ENCODE measurements at places on chromosomes 3 and 15. TPM values are rescaled to one million over a fixed set of nuclear protein-coding genes. Genes with fewer than 3 reads are reported as not detected.

DNA sequence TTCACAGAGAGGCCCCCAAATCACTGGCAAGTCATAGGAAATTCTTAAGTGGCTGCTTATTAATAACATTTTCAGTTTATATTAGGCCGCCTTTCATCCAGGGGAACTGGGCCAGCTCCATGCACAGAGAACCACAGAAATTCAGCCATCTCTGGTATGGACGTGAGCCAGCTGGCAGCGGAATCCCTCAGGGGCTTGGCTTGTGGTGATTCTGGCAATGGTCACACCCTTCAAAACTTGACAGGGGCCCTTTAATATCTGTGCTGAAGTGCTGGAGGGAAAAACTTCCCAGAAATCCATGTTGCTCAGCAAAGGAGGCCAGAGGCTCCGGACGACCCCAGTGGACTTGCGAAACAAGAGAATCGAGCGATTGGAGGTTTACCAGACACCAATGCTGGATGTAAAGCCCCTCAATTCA, 11.3 kb downstream of the PRICKLE2 start:
- H3K36me3 ChIP-seq, result no peaks in the 10 kb centered on the region
- no peak overlapping the region for H3K4me3 ChIP-seq
- H3K27me3 ChIP-seq, result peaks cover under 1% of the 10 kb centered on the region

CHRD gene
- total RNA-seq, result 1.9 TPM

DNA sequence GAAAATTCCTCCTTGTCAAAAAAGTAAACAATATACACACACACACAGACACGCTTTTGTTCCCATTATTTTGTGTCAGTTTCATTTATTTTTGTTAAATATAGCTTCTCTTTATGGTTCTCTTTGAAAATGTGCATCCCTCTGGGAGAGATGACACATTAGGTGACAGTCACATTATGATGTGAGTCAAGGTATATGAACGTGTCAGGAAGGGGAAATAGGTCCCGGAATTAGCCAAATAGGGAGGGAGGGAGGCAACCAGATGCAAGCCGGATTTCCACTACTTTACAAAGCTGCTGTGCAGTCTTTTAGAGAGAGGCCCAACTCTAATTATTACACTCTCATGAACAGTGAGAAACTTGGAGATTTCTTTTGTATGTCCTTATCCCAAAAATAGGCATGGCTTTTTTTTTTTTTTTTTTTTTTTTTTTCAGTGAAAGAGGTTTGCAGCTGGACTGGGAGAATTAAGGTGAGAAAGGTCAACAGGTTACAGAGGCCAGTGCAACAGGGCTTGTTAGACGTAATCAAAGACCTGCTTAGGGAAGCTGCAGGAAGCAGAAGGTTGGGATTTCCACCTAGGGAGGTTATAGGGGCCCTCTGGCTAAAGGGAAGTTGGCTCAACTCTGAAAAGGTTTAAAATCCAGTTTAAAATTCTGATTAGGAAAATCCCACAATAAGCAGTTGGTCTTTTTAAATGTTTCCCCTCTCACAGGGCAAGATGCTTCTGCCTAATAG, 240.5 kb upstream of the UBE2E1 start:
- H3K4me1 ChIP-seq, result no peaks in the 10 kb centered on the region
- H3K4me3 ChIP-seq, result no peak overlapping the region
- no peaks in the 10 kb centered on the region for H3K27me3 ChIP-seq
- no peaks in the 10 kb centered on the region for H3K36me3 ChIP-seq

GRCh38 chr15:44676676-44677075, 13.2 kb upstream of the SPG11 start:
- no peak overlapping the region for H3K4me3 ChIP-seq
- H3K36me3 ChIP-seq, result no peaks in the 10 kb centered on the region
- no peak overlapping the region for H3K27ac ChIP-seq

- no peak for DNase-seq
- H3K27me3 ChIP-seq, result no peaks in the 10 kb centered on the region
- H3K27ac ChIP-seq, result no peak overlapping the region
- H3K36me3 ChIP-seq, result peaks cover 28% of the 10 kb centered on the region
- no peak overlapping the region for H3K4me3 ChIP-seq
Observed at GRCh38 chr3:37571269-37571668, 290.4 kb upstream of the CTDSPL start.

TMEM62 gene
- 6.2 TPM for total RNA-seq

DNA sequence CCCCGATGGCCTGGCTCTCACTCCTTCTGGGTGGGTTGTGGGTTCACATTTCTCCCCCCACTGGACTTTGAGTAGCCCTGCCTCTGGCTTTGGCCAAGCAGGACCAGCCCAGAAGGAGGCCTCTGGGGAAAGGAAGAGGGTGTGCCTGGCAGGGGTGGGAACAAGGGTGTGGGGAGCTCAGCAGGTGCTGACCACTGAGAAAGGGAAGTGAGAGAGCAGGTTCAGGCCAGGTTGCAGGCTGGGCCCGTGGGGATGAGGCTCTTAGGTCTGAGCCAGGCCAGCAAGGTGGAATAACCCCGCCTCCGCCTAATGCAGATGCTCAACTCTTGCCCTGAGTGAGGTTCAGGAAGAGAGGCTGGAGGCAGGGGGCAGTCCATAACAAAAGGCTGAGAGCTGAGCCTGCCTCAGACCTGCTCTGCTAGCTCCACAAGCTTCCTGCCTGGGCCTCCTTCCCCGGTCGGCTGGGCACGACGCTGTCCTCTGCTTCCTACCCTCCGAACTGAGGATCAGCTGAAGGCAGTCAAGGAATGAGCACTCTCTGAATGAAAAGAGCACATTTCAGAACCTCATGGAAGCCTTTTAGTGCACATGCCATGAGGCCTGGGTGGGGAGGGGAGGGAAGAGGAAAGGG, 82.7 kb downstream of the TLE3 start:
- H3K36me3 ChIP-seq, result no peaks in the 10 kb centered on the region
- no peaks in the 10 kb centered on the region for H3K4me1 ChIP-seq
- no peaks in the 10 kb centered on the region for H3K27me3 ChIP-seq
- H3K4me3 ChIP-seq, result peak overlapping the region; percentile 48
- peak; percentile 94 for DNase-seq

DNA sequence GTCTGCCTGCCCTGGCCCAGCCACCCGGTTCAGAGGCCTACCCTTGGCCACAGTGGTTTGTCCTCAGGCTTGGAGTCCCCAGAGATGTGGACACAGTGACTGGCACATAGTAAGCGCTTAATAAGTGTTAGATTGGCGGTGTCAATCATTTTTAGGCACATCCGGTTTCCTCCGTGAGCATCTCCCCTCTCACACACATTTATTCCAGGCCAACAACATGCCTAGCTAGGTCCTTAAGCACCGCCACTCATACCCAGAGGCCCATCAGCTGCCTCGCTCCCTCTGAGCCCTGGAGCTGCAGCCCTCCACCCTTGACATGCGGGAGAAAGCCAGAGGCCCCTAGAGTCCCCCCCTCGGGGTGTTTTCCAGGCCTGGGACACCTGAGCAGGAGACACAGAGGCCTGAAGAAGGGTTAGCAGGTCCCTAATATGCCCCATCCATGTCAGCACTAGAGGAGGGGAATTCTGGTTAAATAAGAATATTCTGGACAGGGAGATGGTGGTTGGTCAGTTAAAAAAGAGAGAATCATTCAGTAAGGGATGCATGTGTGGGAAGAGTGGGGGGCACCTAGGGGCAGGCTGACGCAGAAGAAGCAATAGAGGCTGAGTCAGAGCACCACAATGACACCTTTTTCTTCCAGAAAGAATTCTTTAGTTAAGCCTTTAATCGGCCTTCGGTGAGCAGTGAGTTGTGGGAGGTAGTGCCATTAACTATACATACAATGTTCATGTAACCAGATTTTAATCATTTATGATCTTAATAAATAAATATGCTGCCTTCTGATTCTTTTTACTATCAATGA, 22.3 kb downstream of the NR2F2 start:
- no peak overlapping the region for H3K27ac ChIP-seq
- H3K36me3 ChIP-seq, result no peaks in the 10 kb centered on the region
- peak overlapping the region; percentile 75 for H3K4me3 ChIP-seq

LTK gene
- 0.31 TPM for total RNA-seq

GRCh38 chr3:169662843-169663160, 710 bp downstream of the MECOM start:
- H3K4me1 ChIP-seq, result peaks cover 7% of the 10 kb centered on the region
- H3K27me3 ChIP-seq, result peaks cover 64% of the 10 kb centered on the region
- no peak for DNase-seq
- H3K4me3 ChIP-seq, result peak overlapping the region; percentile 90

- H3K4me1 ChIP-seq, result no peaks in the 10 kb centered on the region
- no peak for DNase-seq
- H3K27me3 ChIP-seq, result no peaks in the 10 kb centered on the region
- no peak overlapping the region for H3K27ac ChIP-seq
Observed at GRCh38 chr15:49904296-49904695, 214.7 kb downstream of the ATP8B4 start.

SPINK8 gene
- not detected for total RNA-seq

DNA sequence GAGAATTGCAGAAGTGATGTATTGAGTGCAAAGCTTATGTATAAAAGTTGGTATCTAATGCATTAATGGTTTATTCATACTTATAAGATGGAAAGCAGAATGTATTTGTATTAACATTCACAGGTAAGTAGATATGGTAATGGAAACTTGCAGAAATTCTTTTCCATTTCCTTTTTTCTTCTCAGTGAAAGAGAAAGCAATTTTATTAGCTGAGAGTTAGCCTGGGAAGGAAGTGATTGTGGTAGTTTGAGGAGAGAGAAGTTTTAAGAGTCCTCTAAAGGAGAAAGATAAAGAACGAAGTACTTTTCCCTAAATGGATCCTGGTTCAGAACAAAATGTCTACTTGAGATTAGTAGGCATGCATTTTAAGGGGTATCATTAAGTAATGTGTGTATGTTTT, 60.1 kb upstream of the OSTN start:
- no peak overlapping the region for H3K4me3 ChIP-seq
- H3K27me3 ChIP-seq, result no peaks in the 10 kb centered on the region
- no peaks in the 10 kb centered on the region for H3K36me3 ChIP-seq
- no peak overlapping the region for H3K27ac ChIP-seq
- no peak for DNase-seq

- no peak overlapping the region for H3K4me3 ChIP-seq
- no peaks in the 10 kb centered on the region for H3K36me3 ChIP-seq
- no peak for DNase-seq
- H3K27me3 ChIP-seq, result no peaks in the 10 kb centered on the region
- no peak overlapping the region for H3K27ac ChIP-seq
Observed at GRCh38 chr3:60948488-60948887, 302.8 kb downstream of the FHIT start.

DNA sequence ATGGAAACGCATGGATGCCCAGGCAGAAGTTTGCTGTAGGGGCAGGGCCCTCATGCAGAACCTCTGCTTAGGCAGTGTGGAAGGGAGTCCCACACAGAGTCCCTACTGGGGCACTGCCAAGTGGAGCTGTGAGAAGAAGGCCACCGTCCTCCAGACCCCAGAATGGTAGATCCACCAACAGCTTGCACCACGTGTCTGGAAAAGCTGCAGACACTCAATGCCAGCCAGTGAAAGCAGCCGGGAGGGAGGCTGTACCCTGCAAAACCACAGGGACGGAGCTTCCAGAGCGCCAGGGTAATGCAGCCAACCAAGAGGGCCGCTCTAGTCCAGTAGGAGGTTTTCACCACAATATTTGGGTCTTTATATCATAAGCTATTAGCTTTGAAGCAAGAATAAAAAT, 97.1 kb upstream of the IQSEC1 start:
- H3K27me3 ChIP-seq, result no peaks in the 10 kb centered on the region
- no peak for DNase-seq
- no peak overlapping the region for H3K4me3 ChIP-seq
- H3K27ac ChIP-seq, result no peak overlapping the region
- peaks cover 13% of the 10 kb centered on the region for H3K36me3 ChIP-seq

- no peak overlapping the region for H3K4me3 ChIP-seq
- no peak overlapping the region for H3K27ac ChIP-seq
- no peaks in the 10 kb centered on the region for H3K27me3 ChIP-seq
- no peaks in the 10 kb centered on the region for H3K4me1 ChIP-seq
Observed at GRCh38 chr3:39917065-39917773, 107.8 kb downstream of the MYRIP start.

- H3K27ac ChIP-seq, result no peak overlapping the region
- H3K27me3 ChIP-seq, result no peaks in the 10 kb centered on the region
- no peaks in the 10 kb centered on the region for H3K36me3 ChIP-seq
- no peak overlapping the region for H3K4me3 ChIP-seq
Observed at GRCh38 chr15:91625506-91625905, 228.0 kb upstream of the SLCO3A1 start.

DNA sequence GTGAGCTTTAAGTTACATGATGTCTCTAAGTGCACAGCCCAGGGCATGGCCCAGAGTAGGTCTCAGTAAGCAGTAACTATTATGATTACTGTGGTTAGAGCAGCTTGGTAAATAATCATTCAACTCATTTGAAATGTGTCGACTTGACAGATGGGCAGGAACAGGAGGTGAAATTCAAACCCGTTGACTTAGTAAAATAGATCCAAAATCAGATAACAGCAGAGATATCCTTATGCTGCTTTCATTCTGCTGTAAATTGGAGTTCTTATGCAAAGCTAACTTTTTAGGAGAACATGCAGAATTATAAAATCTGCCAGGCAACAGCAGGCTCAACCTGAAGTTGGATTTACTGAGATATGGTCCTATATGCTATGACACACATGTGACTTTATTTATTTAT, 118.7 kb upstream of the KLHL25 start:
- H3K4me1 ChIP-seq, result no peaks in the 10 kb centered on the region
- no peak for DNase-seq
- H3K27ac ChIP-seq, result no peak overlapping the region
- H3K27me3 ChIP-seq, result no peaks in the 10 kb centered on the region
- H3K4me3 ChIP-seq, result no peak overlapping the region

- H3K36me3 ChIP-seq, result no peaks in the 10 kb centered on the region
- no peak overlapping the region for H3K4me3 ChIP-seq
- H3K27ac ChIP-seq, result no peak overlapping the region
- H3K4me1 ChIP-seq, result no peaks in the 10 kb centered on the region
- H3K27me3 ChIP-seq, result no peaks in the 10 kb centered on the region
- peak; percentile 69 for DNase-seq
Observed at GRCh38 chr3:137121704-137122314, 164.0 kb downstream of the IL20RB start.

ADAMTSL3 gene
- 0.77 TPM for total RNA-seq

DNA sequence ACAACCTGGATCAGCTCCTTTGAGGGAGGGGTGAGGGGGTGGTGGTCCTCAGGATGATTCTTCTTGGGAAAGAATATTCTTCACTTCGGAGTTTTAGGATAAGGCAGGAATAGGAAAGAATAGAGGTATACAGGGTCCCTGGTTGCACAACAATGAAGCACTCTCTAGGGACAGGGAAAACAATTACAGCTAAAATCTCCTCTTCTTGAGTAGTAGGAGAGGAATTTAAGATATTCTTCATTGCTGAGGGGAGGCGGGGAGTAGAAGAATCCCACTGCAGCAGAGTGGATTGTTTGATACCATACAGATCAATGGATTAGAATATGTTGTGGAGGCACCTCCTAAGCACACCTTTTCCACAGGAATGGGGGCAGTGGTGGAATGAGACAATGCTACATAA, 20.5 kb downstream of the SLC9C1 start:
- no peaks in the 10 kb centered on the region for H3K36me3 ChIP-seq
- DNase-seq, result no peak
- H3K27me3 ChIP-seq, result no peaks in the 10 kb centered on the region
- H3K4me1 ChIP-seq, result peaks cover 2% of the 10 kb centered on the region

- no peaks in the 10 kb centered on the region for H3K27me3 ChIP-seq
- H3K36me3 ChIP-seq, result peaks cover 4% of the 10 kb centered on the region
- H3K4me3 ChIP-seq, result no peak overlapping the region
- no peak overlapping the region for H3K27ac ChIP-seq
Observed at GRCh38 chr3:76700323-76700722, 339.6 kb upstream of the ROBO2 start.

RPL39L gene
- total RNA-seq, result 70.8 TPM

GPR176 gene
- 132 TPM for total RNA-seq

LRRC31 gene
- total RNA-seq, result not detected

GRCh38 chr15:97096303-97096835, 765.9 kb downstream of the NR2F2 start:
- no peaks in the 10 kb centered on the region for H3K27me3 ChIP-seq
- H3K27ac ChIP-seq, result no peak overlapping the region
- no peaks in the 10 kb centered on the region for H3K4me1 ChIP-seq
- no peaks in the 10 kb centered on the region for H3K36me3 ChIP-seq

LRRC34 gene
- 5.1 TPM for total RNA-seq
